Glomerular endothelial cell (primary cell): ENCODE measurements at places on chromosomes 13 and 19. TPM values are rescaled to one million over a fixed set of nuclear protein-coding genes. Genes with fewer than 3 reads are reported as not detected.

TUBGCP3 gene
- total RNA-seq = 16.1 and 24.6 TPM in 2 replicates

CRB3 gene
- total RNA-seq = 0.34 TPM in 1 of 2 replicates, not detected in the other

SLC15A1 gene
- not detected in 2 replicates for total RNA-seq

CEACAM3 gene
- total RNA-seq = not detected in 2 replicates

SOX1 gene
- not detected in 2 replicates for total RNA-seq

FGF22 gene
- 0.35 TPM in 1 of 2 replicates, not detected in the other for total RNA-seq

IGSF23 gene
- total RNA-seq = not detected in 2 replicates

RB1 gene
- 31.2 and 47.0 TPM in 2 replicates for total RNA-seq

ZNF850 gene
- total RNA-seq = 1.6 and 2.3 TPM in 2 replicates

GPR183 gene
- 0.10 and 0.58 TPM in 2 replicates for total RNA-seq

MFSD12 gene
- total RNA-seq = 107 and 138 TPM in 2 replicates

WDR87 gene
- not detected in 2 replicates for total RNA-seq

C19orf33 gene
- 24.3 and 37.2 TPM in 2 replicates for total RNA-seq

SPATA13 gene
- total RNA-seq = 12.2 and 20.5 TPM in 2 replicates

ENOX1 gene
- total RNA-seq = 0.05 and 0.18 TPM in 2 replicates

NAXD gene
- total RNA-seq = 16.0 and 19.6 TPM in 2 replicates

DYRK1B gene
- total RNA-seq = 34.7 and 40.4 TPM in 2 replicates

CPAMD8 gene
- total RNA-seq = 3.4 and 4.4 TPM in 2 replicates

ZNF709 gene
- total RNA-seq = 0.58 and 1.7 TPM in 2 replicates

TBC1D4 gene
- total RNA-seq = 36.1 and 67.7 TPM in 2 replicates

PPP2R1A gene
- total RNA-seq = 322 and 337 TPM in 2 replicates

RGS9BP gene
- total RNA-seq = 0.05 and 0.29 TPM in 2 replicates

TSKS gene
- total RNA-seq = not detected in 2 replicates

C19orf73 gene
- total RNA-seq = 1.9 and 3.3 TPM in 2 replicates

SLC25A41 gene
- 0.70 TPM in 1 of 2 replicates, not detected in the other for total RNA-seq

PGPEP1 gene
- 18.6 and 26.5 TPM in 2 replicates for total RNA-seq

GAPDHS gene
- not detected in 2 replicates for total RNA-seq

PRRG2 gene
- total RNA-seq = 1.6 and 12.2 TPM in 2 replicates

CEACAM7 gene
- not detected in 2 replicates for total RNA-seq

LILRA2 gene
- not detected in 2 replicates for total RNA-seq

ZNF134 gene
- total RNA-seq = 12.6 and 18.8 TPM in 2 replicates

ICAM5 gene
- total RNA-seq = 0.06 TPM in 1 of 2 replicates, not detected in the other

LYPD3 gene
- not detected in 2 replicates for total RNA-seq

KIR3DL2 gene
- not detected in 2 replicates for total RNA-seq

GMIP gene
- 13.6 and 22.5 TPM in 2 replicates for total RNA-seq

GJB6 gene
- total RNA-seq = not detected in 2 replicates

KCNJ14 gene
- total RNA-seq = 0.73 and 1.2 TPM in 2 replicates

CYP4F11 gene
- total RNA-seq = not detected in 2 replicates

SPTBN4 gene
- total RNA-seq = 1.4 TPM in 1 of 2 replicates, not detected in the other

UBE2L5 gene
- total RNA-seq = 0.18 TPM in 1 of 2 replicates, not detected in the other

IQCN gene
- total RNA-seq = 0.92 and 2.4 TPM in 2 replicates

RXFP2 gene
- not detected in 2 replicates for total RNA-seq

NMRK2 gene
- total RNA-seq = not detected in 2 replicates

SCN1B gene
- total RNA-seq = 4.7 and 21.2 TPM in 2 replicates
